ENCODE measurements at places on chromosomes 1 and 21. TPM values are rescaled to one million over a fixed set of nuclear protein-coding genes. Genes with fewer than 3 reads are reported as not detected.

- no peaks in the 10 kb centered on the region for H3K4me1 ChIP-seq
- DNase-seq: no peak
- no peaks in the 10 kb centered on the region for H3K27me3 ChIP-seq
- H3K27ac ChIP-seq: no peak overlapping the region
- H3K4me3 ChIP-seq: no peak overlapping the region
These were observed 197.3 kb downstream of the HUNK start for GRCh38 chr21:32070126-32070525.

- H3K4me1 ChIP-seq: no peaks in the 10 kb centered on the region
- no peak overlapping the region for H3K27ac ChIP-seq
- no peaks in the 10 kb centered on the region for H3K36me3 ChIP-seq
- DNase-seq: no peak
These were observed 18.7 kb upstream of the SPOCD1 start for GRCh38 chr1:31834501-31834900.

DNA sequence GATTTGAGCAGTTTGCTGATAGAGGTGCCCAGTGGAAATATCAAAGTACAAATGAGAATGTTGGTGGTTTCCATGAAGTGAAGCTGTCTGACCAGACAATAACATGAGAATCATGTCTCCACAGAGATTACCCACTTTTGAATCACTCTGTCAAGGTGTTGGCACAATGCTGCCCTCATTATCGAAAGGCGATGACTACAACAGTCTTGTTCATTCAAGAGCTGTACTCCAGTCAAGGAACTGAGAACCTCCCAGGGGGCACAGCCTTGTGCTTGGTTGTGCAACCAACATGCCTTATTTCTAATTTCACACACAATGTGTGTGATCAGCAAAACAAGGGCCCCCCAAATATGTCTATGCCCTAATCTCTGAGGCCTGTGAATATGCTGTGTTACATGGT is 35.7 kb downstream of the ETS2 start:
- no peak overlapping the region for H3K4me3 ChIP-seq
- no peaks in the 10 kb centered on the region for H3K4me1 ChIP-seq
- H3K27ac ChIP-seq: no peak overlapping the region

DNA sequence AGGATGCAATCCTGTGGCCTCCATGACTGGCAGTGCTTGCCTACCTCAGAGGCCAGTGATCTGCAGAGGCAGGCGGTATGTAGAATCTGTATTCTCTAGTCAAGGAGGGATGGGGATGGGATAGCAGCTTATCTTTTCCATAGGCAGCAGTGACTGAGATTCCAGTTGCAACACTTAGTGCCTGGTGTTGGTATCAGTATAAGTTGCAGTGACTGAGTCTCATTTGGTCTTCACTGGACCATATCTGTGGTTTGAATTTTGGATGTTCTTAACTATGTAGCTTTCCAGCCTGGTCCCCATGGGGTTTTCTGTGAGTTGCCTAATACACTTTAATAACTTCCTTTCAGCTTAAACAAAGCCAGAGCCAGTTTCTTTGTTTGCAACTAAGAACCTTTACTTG is 16.5 kb downstream of the DYRK1A start:
- no peaks in the 10 kb centered on the region for H3K27me3 ChIP-seq
- no peak overlapping the region for H3K4me3 ChIP-seq
- no peak for DNase-seq
- no peak overlapping the region for H3K27ac ChIP-seq
- no peaks in the 10 kb centered on the region for H3K4me1 ChIP-seq

GRCh38 chr1:162328512-162328911 is 48.1 kb downstream of the SPATA46 start:
- no peaks in the 10 kb centered on the region for H3K36me3 ChIP-seq
- no peaks in the 10 kb centered on the region for H3K27me3 ChIP-seq
- H3K4me1 ChIP-seq: no peaks in the 10 kb centered on the region
- no peak overlapping the region for H3K4me3 ChIP-seq
- no peak for DNase-seq

Gene THEMIS2
- total RNA-seq: 12.6 TPM

GRCh38 chr1:221775206-221775605 is 33.3 kb upstream of the DUSP10 start:
- DNase-seq: no peak
- peak overlapping the region; percentile 13 for H3K27ac ChIP-seq
- no peaks in the 10 kb centered on the region for H3K36me3 ChIP-seq
- peaks cover 7% of the 10 kb centered on the region for H3K4me1 ChIP-seq
- H3K27me3 ChIP-seq: no peaks in the 10 kb centered on the region

Gene TMCO4
- total RNA-seq: 26.9 TPM

- H3K4me3 ChIP-seq: no peak overlapping the region
- no peaks in the 10 kb centered on the region for H3K4me1 ChIP-seq
- no peaks in the 10 kb centered on the region for H3K36me3 ChIP-seq
- H3K27ac ChIP-seq: no peak overlapping the region
- no peaks in the 10 kb centered on the region for H3K27me3 ChIP-seq
- no peak for DNase-seq
These were observed 1.9 kb downstream of the SPRR4 start for GRCh38 chr1:152972196-152972886.

Gene MSH4
- total RNA-seq: 0.20 TPM

GRCh38 chr1:204098683-204099082 is 25.8 kb downstream of the SOX13 start:
- no peaks in the 10 kb centered on the region for H3K36me3 ChIP-seq
- H3K4me1 ChIP-seq: peaks cover 11% of the 10 kb centered on the region
- no peaks in the 10 kb centered on the region for H3K27me3 ChIP-seq
- H3K27ac ChIP-seq: no peak overlapping the region

DNA sequence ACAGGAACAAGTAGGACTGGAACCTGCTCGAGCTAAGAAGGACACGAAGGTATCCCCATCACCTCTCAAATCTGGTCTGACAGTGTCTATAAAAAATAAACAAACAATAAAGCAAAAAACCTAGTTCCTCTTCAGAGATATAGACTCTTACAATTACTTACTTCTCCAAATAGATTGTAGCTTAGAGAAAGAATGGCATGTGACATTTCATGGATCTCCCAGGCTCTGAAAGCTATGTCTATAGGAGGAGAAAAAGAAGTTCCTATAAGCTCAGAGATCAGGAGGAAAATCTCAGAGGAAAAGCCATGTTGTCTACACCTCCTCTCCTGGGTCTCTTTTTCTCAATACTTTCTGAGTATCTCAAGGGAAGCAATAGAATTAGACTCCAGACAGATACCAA is 12.3 kb upstream of the OR10J5 start:
- DNase-seq: no peak
- H3K4me3 ChIP-seq: no peak overlapping the region
- H3K4me1 ChIP-seq: no peaks in the 10 kb centered on the region

Gene SAMSN1
- total RNA-seq: 5.1 TPM

DNA sequence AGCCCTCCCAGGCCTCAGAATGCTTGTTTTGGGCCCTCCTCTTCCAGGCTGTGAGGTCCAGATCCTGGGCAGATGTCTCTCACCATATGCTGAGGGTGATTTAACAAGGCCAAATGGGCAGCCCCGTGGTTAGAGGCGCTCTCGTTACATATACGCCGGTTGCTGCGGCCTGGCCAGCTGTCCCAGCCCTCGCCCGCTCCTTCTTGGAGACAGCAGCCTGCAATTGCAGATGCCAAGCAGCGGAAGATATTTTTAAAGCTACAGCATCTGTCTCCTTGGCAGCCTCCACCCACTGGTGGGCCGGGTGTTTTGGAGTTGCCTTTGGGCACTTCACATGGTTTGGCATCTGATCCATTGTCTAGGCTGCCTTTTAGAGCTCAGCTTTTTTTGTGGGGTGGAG is 178.8 kb upstream of the NFIA start:
- no peak overlapping the region for H3K4me3 ChIP-seq
- no peaks in the 10 kb centered on the region for H3K36me3 ChIP-seq
- H3K4me1 ChIP-seq: no peaks in the 10 kb centered on the region
- no peaks in the 10 kb centered on the region for H3K27me3 ChIP-seq

DNA sequence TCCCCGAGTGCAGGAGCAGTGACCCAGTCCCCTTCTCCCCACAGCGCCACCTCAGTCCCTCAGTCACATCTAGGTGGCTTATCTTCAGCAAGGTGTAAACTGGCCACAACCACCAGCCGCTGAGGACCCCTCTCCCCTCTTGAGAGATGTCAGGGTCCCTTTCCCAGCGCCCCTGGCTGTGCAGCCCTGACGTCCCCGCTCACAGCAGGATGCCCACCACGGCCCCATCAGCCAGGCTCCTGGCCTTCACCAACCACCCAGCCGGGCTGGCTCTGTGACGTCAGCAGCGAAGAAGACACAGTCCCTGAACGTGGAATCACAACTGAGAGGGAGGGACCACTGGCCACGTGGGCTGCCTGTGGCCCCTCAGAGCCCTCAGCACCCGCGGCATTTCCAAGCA is 249.4 kb downstream of the NPHP4 start:
- no peaks in the 10 kb centered on the region for H3K4me1 ChIP-seq
- no peak for DNase-seq
- no peaks in the 10 kb centered on the region for H3K27me3 ChIP-seq
- H3K36me3 ChIP-seq: no peaks in the 10 kb centered on the region
- no peak overlapping the region for H3K27ac ChIP-seq
- no peak overlapping the region for H3K4me3 ChIP-seq

Measured in colonic mucosa (tissue), 4 donors.